Esophagus squamous epithelium (tissue), 5 donors: ENCODE measurements at places on chromosomes 11 and 22. TPM values are rescaled to one million over a fixed set of nuclear protein-coding genes. Genes with fewer than 3 reads are reported as not detected.

- no peaks in the 10 kb centered on the region for H3K4me1 ChIP-seq
- DNase-seq, result no peak
- H3K27ac ChIP-seq, result no peak overlapping the region
- peaks cover 18% of the 10 kb centered on the region for H3K27me3 ChIP-seq
- H3K4me3 ChIP-seq, result no peak overlapping the region
These were observed 22.6 kb upstream of the E2F8 start for GRCh38 chr11:19263333-19263732.

DNA sequence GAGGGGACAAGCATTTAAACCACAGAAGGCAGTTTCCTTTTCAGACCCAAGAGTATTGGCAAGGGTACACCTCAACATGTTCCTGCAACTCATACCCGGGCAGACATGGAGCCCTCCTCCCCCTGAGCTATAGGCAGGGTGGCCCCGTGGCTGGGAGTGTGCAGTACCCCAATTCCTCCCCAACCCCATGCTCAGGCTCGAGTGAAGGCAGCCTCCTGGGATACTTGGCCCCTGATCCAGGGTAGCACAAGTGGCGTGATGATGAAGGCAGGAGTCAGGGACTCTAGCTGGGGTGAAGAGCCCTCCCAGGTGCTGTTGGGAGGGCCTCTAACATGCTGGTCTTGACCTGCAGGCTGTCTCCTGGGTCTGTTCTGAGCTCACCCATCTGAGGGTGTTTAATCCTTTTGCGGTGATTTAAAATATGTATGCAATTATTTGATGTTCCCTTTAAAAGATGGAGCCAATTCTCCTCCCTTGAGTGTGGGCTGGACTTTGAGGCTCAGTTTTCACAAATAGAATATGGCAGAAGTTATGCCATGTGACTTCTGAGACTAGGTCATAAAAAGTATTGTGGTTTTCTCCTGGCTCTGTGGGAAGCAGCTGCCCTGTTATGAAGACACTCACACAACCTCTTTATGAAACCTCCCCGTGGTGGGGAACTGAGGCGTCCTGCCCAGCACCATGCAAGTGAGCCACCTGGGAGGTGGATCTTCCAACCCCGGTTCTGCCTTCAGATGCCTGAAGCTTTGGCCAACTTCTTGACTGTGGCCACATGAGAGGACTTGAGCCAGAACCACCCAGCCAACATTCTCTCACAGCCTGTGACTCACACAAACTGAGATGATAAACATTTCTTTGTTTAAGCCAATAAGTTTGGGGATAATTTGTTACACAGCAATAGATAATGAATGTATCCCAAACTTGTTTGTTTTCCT is 54.7 kb upstream of the NECTIN1 start:
- no peak overlapping the region for H3K4me3 ChIP-seq
- no peaks in the 10 kb centered on the region for H3K27me3 ChIP-seq
- no peaks in the 10 kb centered on the region for H3K36me3 ChIP-seq
- no peak for DNase-seq

GRCh38 chr11:114764563-114764962 is 86.2 kb downstream of the NXPE2 start:
- no peak overlapping the region for H3K27ac ChIP-seq
- H3K4me3 ChIP-seq, result no peak overlapping the region
- H3K4me1 ChIP-seq, result no peaks in the 10 kb centered on the region
- no peaks in the 10 kb centered on the region for H3K27me3 ChIP-seq
- H3K36me3 ChIP-seq, result no peaks in the 10 kb centered on the region

GRCh38 chr22:33811208-33811607 is 109.1 kb downstream of the LARGE1 start:
- no peaks in the 10 kb centered on the region for H3K27me3 ChIP-seq
- no peak overlapping the region for H3K4me3 ChIP-seq
- no peaks in the 10 kb centered on the region for H3K4me1 ChIP-seq
- no peak for DNase-seq
- H3K27ac ChIP-seq, result peak overlapping the region; percentile 50

DNA sequence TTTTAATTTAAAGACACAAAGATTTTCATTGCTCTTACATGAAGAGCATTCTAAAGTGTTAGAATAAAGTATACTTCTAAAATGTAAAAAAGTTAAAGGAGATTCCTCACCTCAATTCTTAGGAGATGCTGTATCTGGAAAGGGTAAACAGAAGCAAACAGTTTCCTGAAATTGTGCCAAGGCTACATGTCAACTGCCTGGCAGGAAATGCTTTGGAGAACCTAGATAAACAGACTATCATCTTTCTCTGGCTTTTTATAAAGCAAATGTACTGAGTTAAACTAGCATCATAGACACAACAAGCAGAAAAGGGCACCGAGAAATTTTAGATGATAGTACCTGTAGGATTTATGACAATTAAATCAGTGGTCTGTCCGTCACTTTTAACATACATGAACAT is 24.7 kb upstream of the AKIP1 start:
- no peak overlapping the region for H3K27ac ChIP-seq
- no peaks in the 10 kb centered on the region for H3K36me3 ChIP-seq
- no peaks in the 10 kb centered on the region for H3K4me1 ChIP-seq
- H3K4me3 ChIP-seq, result no peak overlapping the region
- H3K27me3 ChIP-seq, result no peaks in the 10 kb centered on the region

- H3K27ac ChIP-seq, result no peak overlapping the region
- no peak overlapping the region for H3K4me3 ChIP-seq
- H3K27me3 ChIP-seq, result no peaks in the 10 kb centered on the region
- DNase-seq, result no peak
- H3K4me1 ChIP-seq, result no peaks in the 10 kb centered on the region
- no peaks in the 10 kb centered on the region for H3K36me3 ChIP-seq
These were observed 84.0 kb downstream of the GGTLC2 start for GRCh38 chr22:22728382-22728781.

- H3K4me1 ChIP-seq, result peaks cover 6% of the 10 kb centered on the region
- H3K36me3 ChIP-seq, result no peaks in the 10 kb centered on the region
- H3K4me3 ChIP-seq, result no peak overlapping the region
- H3K27ac ChIP-seq, result peak overlapping the region; percentile 70
- DNase-seq, result no peak
These were observed 20.8 kb downstream of the IL10RA start for GRCh38 chr11:118007040-118007439.

Gene TPH1
- 0.22 TPM for total RNA-seq

Gene OR11H1
- not detected for total RNA-seq

Gene SUSD2
- 1.1 TPM for total RNA-seq
